ENCODE measurements at places on chromosomes 12 and 14. TPM values are rescaled to one million over a fixed set of nuclear protein-coding genes. Genes with fewer than 3 reads are reported as not detected.

The DAO gene
- not detected for total RNA-seq

The TAS2R8 gene
- total RNA-seq = not detected

The A2ML1 gene
- total RNA-seq = not detected

The AVPR1A gene
- total RNA-seq = not detected

The CMA1 gene
- not detected for total RNA-seq

The CACNA1C gene
- total RNA-seq = 0.74 TPM

The MRPL51 gene
- total RNA-seq = 139 TPM

The B3GNT4 gene
- total RNA-seq = 0.59 TPM

The CRIP1 gene
- total RNA-seq = 1.7 TPM

The CLEC9A gene
- not detected for total RNA-seq

The COCH gene
- 0.45 TPM for total RNA-seq

The TAS2R46 gene
- total RNA-seq = not detected

The SMOC1 gene
- total RNA-seq = 2.2 TPM

The GARIN6 gene
- not detected for total RNA-seq

The ARHGEF40 gene
- total RNA-seq = 31.1 TPM

The STYK1 gene
- total RNA-seq = not detected
